ENCODE measurements at places on chromosomes 16 and 17.

GRCh38 chr16:74700438-74701225 is at the start of gene MLKL:
MLKL (minus strand) TSS chr16:74700862; CDS start chr16:74695757, 5,105 bp downstream.
- DNase-seq, result no peak

DNA sequence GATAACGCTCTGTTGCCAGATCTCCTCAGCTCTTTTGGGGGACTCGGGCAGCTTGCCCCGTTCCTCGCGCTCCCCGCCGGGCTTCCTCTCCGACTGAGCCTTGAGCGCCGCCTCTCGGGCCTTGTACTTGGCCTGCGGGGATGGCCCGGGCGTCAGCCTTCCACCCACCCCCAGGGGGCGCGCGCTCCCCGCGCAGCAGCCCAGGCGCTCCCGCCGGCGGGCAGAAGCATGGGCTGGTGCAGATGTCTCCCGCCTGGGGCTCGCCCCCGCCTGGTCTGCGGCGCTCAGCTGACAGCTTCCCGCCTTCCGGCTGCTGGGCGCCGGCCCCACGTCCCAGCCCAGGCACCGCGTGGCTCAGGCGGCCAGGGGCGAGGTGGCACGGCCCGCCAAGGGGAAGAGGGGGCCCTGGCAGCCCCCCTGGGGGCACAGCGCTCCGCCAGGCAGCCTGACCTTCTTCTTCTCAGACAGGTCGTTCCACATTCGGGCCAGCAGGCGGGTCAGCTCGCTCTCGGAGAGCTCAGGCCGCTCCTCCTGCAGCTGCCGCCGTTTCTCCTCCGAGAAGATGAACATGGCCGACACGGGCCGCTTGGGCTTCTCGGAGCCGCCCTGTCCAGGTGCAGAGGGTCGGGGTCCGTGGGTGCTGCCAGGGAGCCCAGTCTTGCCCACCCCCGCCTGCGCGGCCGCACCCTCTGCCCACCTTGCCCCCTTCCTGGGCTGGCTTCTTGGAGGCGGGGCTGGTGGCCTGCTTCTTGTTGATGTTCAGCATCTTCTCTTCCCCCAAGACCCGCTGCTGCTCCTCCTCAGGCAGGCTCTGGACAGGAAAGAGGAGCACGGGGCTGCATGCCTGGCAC is 8.9 kb downstream of the UBTF start:
- DNase-seq, result peak; percentile 84

- DNase-seq, result peak; percentile 99
Observed at GRCh38 chr16:49019081-49019633, 262.5 kb downstream of the CBLN1 start.

DNA sequence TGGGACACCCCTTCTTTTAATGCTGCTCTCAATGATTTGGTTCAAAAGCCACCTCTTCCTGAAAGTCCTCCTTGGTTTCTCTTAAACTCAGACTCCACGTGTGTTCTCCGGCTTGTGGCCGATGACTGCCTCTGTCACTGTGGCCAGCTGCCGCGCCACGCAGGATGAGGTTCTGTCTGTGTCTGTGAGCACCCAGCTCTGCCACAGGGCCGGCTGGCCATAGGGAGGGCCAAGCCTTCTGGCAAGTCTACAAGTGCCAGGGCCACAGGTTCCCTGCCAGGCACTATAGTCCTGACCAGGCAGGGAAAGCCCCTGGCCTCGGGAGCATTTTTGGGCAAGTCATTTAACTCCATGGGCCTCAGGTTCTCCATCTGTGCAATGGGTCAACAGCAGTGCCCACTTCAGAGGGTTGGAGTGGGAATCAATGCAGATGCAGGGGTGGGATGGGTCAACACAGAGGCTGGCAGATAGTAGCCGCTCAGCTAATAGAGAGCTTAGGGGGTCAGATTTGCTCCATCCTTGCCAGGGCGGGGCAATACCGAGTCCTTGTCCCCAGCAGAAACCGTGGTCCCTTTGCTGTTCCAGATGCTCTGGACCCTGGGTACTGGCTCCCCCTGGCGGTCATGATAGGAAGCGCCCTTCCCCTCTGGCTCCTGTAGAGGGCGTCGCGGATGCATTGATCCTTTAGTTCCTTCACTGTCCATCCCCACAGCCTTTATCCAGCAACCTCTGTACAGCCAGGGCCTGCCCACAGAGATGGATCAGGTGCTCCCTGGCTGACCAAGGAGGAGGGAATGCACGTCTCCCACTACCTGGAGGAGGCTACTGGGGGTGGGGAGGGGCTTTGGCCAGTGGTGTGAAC is 19.3 kb upstream of the ADGRG3 start:
- DNase-seq, result peak; percentile 49

- DNase-seq, result peak; percentile 67
Observed at GRCh38 chr17:8162233-8162996, at the start of gene VAMP2. VAMP2 (minus strand) TSS chr17:8162948; CDS start chr17:8162879, 69 bp downstream.

GRCh38 chr17:9408381-9408780 is 167.2 kb downstream of the STX8 start:
- no peak for DNase-seq
